ENCODE measurements at places on chromosomes 6 and 20.

DNA sequence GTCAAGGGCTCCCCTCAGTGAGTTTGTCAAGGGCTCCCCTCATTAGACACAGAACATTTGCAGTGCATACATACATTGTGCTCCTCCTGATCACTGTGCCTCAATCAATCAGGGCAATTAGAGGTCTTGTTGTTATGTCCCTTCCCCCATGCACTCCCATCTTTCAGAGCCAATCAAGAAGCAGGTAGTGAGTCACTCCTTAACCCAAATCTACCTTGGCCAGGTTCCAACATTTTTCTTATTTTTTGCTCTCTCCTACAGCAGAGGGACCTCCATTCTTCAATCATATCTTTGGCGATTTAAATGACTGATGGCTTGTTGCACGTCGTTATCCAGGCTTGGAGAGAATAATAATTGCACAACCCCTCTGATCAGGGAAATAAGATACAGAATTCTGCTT lies 409.9 kb upstream of the SPTLC3 start:
- no peak for DNase-seq

DNA sequence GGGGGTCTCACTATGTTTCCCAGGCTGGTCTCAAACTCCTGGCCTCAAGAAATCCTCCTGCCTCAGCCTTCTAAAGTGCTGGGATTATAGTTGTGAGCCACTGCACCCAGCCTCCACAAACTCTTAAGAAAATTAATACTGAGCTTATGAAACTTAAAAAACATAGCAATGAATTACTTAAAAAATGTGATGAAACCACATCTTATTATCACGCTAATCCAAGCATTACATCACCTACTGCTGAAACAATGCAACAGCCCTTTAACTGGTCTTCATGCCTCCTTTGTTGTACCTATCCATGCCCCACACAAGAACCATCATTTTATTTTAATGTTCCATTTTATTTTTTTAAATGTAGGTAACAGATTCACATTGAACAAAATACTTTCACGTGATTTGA lies 24.9 kb downstream of the SESN1 start:
- no peak for DNase-seq

DNA sequence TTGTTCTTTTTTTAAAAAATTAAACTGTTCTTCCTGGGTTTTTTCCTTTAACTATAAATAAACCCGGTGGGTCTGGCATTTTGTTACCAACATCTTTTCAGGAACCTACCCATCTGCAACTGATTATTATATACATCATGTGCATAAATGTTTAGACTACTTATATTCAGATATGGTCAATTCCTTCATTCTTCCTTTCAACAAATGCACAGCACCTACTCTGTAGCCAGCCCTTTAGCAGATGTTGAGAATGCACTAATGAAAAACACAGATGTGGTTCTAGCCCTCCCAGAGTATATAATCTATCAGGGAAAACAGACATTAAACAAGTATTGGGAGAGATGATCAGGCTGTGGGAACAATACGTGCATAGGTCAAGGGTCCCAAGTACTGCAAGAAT lies 237.1 kb downstream of the UST start:
- DNase-seq: no peak

- DNase-seq: no peak
Observed at GRCh38 chr20:56163806-56164205, 84.7 kb upstream of the MC3R start.

GRCh38 chr6:72941751-72942150 lies 283.5 kb downstream of the KHDC1L start:
- no peak for DNase-seq

DNA sequence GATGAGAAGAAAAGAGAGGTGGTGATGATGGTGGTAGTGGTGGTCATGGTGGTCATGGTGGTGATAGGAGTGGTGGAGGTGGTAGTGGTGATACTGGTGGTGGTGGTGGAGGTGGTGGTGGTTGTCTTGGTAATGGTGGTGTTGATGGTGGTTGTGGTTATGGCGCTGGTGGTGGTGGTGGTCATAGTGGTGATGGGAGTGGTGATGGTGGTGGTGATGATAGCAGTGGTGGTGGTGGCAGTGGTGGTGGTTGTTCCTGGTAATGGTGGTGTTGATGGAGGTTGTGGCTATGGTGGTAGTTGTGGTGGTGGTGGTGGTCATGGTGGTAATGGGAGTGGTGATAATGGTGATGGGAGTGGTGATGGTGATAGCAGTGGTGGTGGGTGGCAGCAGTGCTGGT lies 36.8 kb downstream of the HAO1 start:
- no peak for DNase-seq
